ENCODE measurements at places on chromosomes 4 and X.

- DNase-seq: no peak
Measured at GRCh38 chrX:15319075-15319474, 3.6 kb upstream of the ASB11 start.

DNA sequence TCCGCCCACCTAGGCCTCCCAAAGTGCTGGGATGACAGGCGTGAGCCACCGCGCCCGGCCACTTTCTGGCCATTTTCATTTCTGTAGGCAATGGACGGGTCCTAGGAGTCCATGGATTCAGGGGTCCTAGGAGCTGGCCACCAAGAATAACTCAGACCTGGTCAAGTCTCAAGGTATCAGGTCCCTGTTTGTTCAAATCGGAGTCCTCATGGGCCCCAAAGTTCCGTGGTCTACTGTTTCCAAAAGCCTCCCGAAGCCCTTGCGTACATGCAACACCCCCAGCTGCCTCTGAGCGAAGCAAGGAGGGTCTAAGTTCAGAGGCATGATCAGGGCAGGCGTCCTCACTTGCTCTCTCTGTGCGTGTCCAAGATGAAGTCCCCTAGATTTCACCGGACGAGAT is 30.1 kb downstream of the P2RY8 start:
- DNase-seq: peak; percentile 25

DNA sequence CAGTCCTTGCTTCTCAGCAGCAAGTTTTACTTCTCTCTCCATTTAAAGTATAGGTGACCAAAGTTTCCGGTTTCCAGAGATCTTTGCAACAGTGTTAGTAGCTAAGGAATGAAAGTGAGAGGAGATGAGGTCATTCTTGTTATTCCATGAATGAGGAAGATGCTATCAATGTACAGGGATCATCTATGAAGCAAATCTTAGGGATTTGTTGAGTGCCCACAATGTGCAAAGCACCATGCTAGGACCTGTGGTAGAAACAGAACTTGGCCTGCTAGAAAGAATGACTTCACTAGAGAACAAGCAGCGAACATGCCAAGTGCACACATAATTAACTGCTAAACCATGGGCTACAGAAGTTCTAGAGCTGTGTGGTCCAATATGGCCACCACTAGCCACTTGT is 112.5 kb downstream of the MID1 start:
- no peak for DNase-seq

GRCh38 chr4:103306870-103307375 is 108.8 kb upstream of the CENPE start:
- DNase-seq: no peak

GRCh38 chr4:11585506-11585905 is 156.8 kb upstream of the HS3ST1 start:
- DNase-seq: no peak

DNA sequence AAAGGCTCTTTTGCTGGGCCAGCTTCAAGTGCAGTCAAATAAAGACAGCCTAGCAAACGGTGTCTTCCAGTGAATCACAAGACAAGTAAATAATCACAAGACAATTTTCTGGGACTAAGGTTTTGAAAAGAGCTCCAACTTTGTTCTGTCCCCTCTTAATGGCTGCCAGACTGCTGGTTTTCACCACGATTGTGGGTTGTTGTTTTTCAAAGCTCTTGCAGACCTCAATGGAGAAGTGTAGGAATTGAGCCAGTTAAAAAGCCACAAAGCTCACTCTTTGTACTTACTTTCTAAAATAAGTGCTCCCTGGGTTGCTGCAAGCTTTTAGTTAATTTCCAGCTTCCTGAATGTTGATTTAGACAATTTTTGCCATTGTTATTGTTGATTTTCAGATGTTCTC is 405.8 kb upstream of the HTR2C start:
- no peak for DNase-seq

- DNase-seq: peak; percentile 65
Measured at GRCh38 chr4:1975880-1976279, 32.9 kb downstream of the NELFA start.

- no peak for DNase-seq
Measured at GRCh38 chr4:56787380-56787779, 34.1 kb downstream of the SPINK2 start.

GRCh38 chrX:41556958-41557357 is 109.8 kb downstream of the NYX start:
- DNase-seq: no peak

- DNase-seq: no peak
Measured at GRCh38 chr4:80279751-80280150, 13.3 kb downstream of the FGF5 start.

- peak; percentile 64 for DNase-seq
Measured at GRCh38 chrX:130171446-130172126, at the start of gene RAB33A. TSS of gene RAB33A (plus strand) at chrX:130171962. CDS start at chrX:130172063, 101 bp downstream.

DNA sequence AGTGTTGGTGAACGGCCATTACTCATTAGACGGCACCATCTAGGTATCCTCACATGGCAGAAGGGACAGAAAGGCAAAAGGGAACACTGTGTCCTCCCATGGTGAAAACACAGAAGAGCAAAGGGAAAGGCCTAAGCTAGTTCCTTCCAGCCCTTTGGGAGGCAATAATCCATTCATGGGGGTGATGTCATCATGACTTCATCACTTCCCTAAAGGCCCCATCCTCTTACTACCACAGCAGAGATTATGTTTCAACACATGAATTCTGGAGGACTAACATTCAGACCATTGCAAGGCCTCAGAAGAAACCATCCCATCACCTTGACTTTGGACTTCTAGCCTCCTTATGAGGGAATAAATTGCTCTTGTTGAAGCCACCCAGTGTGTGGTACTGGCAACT is 238.2 kb downstream of the MGST2 start:
- no peak for DNase-seq

- no peak for DNase-seq
Measured at GRCh38 chr4:189600718-189601435, 339.8 kb upstream of the FRG1 start.

DNA sequence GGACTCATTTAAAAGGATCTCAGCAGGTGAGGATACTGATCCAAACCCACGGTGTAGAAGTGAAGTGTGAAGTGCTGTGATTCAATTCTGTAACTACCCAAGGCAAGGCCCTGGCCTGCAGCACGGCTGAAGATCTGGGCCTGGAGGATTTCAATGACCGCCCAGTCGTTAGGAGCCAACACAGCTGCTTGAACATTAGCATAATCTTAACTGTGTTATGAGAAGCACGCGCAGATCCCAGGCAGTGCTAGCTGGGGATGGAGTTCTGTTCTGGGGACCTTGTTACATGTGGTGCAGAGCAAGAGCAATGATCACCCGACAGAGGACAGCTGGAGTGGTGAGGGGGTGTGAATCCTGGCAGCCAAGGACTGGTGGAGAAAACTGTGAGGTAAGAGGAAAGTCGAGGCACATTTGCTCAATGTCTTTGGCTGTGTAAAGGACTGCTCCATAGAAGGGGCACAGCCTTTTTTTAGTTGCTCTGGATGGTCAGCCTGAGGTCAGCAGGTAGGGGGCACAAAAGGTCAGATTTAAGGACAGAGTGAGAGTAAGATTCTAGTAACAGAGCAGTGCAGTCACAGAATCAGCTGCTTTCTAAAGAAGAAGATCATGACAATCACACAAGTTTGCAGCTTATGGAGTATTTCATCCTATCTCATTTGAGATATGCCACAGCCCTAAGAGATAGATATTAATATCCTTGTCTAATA is 181.8 kb downstream of the DCLK2 start:
- DNase-seq: no peak

DNA sequence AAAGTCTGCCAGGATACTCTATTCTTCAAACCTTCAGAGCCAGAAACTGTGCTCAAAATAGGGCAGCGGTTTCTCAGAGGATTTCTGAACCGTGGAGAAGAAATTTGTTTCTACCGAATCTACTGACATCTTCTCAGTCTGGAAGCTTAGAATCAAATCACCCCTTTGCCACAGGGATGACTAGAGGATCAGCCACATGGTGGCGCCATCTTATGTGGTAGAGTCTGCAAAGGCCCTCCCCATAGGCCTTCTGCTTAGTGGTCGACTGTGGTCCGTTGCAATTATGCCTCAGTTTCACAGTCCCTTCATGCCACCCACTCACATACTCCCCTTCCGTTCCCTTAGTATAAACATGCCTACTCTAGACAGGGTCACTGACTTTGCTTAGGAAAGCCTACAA is 680.7 kb upstream of the SPANXN1 start:
- no peak for DNase-seq

DNA sequence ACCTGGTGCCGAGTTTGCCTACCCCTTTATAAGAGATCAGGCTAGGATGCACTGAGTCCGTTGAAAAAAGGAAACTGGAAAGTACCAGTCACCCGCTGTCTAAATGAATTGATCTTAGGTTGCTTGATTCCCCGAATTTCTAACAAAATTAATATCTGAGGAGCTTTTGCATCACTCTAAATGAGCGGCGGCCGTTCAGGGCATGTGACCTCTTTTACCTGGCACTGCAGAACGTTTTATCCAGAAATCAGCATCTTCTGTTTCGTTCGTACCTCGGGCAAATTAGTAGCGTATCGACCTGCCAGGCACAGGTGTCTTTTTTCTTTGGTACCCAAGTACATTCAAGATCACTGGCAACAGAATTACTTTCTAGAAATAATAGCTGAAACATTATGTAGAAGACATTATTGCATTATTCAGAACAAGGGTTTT is 876 bp downstream of the KLHL2 start:
- DNase-seq: no peak

GRCh38 chr4:76384052-76384451 is 36.9 kb downstream of the CCDC158 start:
- no peak for DNase-seq

- no peak for DNase-seq
Measured at GRCh38 chrX:54978448-54978847, 15.5 kb downstream of the PFKFB1 start.

DNA sequence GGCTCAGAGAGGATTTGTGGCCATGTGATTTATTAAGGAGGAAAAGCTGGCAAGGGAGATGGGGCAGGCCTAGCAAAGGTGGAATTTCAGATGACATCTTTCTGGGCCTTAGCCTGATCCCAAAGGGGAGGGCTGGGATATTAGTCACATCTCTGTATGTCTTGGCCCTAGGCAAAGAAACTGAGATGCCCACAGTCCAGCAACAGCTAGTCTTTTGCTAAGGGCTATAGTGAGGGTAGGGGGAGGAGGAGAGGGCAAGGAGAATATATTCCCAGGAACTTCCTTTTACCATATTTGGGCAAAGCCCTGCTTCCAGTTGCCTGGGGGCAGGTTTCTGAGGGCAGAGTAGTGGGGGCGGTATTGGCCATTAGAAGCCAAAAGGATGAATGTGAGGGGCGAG is 209.8 kb upstream of the NR3C2 start:
- no peak for DNase-seq

DNA sequence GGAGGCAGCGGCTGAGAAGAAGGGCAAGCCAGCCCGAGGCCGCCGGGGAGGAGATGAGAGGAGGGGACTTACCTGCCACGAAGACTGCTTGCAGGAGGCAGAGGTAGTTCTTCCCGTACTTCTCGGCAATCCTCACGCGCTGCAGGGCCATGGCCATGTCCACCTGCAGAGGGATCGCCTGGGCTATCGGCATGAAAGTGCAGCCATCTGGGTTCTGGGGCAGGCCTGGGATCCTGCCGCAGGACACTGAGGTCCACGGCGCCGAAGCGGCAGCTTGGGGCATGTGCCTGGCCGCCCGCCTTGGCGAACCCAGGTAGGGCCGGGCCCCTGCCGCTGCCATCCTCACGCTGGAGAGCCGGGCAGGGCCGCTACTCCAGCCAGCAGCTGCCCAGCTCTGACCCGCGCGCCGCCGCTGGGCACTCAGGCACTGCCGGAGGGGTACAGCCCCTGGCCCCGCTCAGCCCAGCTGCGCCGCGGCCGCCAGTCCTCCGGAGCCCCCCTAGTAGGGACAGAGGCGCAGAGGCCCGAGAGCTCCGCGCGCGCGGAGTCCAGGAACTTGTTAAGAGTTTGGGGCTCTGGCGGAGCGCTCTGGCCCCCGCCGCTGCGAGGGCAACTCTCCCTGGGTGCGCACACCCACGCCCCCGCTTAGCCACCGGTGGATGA is 16.0 kb downstream of the MCF2 start:
- DNase-seq: no peak

- no peak for DNase-seq
Measured at GRCh38 chr4:14701896-14702295, 300.4 kb upstream of the CPEB2 start.

- no peak for DNase-seq
Measured at GRCh38 chrX:16212024-16212423, 44.7 kb downstream of the MAGEB17 start.

DNA sequence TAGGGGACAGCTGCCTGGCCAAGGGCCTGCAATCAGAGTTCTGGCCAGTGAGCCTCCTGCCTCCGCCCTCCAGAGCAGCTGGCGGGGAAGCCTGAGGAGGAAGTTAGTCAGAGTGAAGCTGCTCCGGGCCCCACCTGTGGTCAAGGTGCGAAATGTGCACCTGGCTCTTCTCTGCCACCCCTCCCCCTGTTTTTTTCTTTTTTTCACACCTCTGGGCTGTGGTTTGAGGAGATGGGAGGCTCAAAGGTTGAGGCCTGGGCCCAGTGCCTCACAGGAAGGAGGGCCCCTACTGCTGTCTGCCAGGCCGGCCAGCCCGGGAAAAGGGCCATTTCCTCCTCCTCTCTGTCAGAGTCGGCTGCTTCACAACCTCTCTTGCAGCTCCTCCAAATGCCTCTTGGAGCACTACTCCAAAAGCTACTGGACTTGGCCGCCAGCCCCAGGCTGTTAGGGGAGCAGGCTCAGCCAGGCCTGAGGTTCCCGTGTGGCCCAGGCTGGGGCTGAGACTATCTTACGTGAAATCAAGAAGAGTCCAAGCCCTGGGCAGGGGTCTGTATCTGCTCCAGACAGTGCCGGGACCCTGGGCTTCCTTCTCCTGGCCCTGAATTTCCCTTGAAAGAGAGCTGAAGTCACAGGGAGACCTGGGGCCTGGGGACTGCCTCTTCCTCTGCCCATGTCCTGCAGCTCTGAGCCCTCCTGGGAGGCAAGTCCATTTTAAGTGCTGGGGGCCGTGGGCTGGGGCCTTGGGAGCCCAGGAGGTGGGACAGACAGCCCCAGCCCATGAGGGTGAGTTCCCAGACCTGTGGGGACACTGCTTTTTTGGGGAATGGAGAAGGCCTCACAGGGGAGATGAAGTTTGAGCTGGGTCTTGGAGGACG is 4.5 kb upstream of the CXCR3 start:
- DNase-seq: peak; percentile 84

GRCh38 chr4:135497563-135498152 is 1296.1 kb upstream of the PABPC4L start:
- no peak for DNase-seq

DNA sequence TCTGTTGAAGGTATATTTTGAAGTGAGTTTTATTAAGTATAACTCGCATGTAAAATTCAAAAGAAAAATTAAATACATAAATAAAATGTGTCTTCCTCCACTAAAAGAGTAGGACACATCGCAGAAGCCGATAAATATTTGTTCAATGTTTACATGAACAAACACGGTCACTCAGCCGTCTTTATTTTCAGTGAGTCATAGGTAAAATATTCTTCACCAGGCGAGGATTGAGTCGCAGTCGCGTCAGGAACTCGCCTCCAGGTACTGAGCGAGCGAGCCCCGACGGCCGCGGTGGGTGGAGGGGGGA is 271 bp upstream of the FUNDC2 start:
- no peak for DNase-seq

Measured in upper lobe of right lung (tissue), 1 donor.